ENCODE measurements at places on chromosomes 2 and 18.

DNA sequence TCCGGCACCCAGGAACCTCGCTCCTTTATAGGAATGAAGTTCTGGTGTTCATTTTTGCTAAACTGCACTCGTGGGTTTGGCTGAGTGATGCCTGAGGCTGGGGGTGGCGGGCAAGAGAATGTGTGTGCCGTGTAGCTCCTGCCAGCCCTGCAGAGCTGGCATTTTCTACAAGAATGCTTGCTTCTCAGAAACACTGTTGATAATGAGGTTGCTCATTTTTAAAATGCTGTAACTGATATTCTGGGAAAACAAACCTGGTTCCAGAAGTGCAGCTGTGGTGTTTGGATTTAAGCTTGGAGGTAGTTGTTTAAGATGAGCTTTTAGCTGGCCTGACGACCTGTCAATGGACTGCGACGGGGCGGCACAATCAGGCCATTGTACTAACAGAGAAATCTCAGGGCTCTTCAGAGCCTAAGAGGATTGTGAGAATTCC, 511.9 kb upstream of the TNP1 start:
- no peak for DNase-seq

DNA sequence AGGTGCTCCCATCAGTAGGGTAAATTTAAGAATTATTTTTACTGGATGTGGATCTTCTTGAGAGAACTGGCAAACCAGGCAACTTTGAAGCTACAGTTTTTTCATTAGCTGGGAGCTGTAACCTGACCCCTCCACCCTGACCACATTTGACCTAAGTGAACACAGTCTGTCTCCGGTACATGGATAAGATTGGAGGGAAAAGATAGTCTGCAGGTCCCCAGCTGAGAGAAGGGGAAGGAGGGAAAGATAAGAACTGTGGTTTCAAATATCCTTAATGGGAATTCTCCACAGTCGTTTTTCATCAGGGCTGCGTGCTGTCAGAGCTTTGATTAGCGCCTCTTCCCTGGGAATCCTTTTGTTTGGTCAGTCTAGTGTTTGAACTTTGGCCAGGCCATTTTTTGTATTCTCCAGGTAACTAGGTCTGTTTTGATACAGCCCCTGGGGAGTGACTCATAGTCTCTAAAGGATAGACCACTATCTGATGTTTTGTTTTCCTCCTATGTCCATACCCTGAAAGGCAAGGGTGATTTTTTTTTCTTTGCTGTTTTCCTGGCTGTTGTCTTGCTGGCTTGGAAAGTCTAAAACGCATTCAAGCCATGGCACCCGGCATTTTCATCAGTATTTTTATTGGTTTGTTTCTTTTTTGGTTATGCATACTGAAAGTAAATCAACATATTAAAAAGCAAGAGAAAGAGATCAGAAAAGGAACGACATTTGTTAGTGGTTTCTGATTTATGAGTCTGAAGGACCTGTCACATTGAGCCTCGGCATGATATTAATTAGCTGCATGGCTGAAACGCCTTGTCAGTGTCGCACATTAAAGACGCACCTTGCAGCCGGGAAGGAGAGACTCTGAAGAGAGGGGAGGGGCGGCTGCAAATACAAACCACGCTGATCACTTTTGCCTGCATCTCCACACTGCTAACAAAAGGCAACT, 183.4 kb upstream of the FN1 start:
- DNase-seq, result no peak

- DNase-seq, result no peak
Observed at GRCh38 chr2:28419003-28419402, 26.3 kb downstream of the FOSL2 start.

GRCh38 chr2:75258620-75259019, 59.3 kb upstream of the TACR1 start:
- no peak for DNase-seq
